ENCODE measurements at places on chromosomes 7 and 10.

- DNase-seq: no peak
Measured at GRCh38 chr7:51611937-51612336, 295.3 kb upstream of the COBL start.

DNA sequence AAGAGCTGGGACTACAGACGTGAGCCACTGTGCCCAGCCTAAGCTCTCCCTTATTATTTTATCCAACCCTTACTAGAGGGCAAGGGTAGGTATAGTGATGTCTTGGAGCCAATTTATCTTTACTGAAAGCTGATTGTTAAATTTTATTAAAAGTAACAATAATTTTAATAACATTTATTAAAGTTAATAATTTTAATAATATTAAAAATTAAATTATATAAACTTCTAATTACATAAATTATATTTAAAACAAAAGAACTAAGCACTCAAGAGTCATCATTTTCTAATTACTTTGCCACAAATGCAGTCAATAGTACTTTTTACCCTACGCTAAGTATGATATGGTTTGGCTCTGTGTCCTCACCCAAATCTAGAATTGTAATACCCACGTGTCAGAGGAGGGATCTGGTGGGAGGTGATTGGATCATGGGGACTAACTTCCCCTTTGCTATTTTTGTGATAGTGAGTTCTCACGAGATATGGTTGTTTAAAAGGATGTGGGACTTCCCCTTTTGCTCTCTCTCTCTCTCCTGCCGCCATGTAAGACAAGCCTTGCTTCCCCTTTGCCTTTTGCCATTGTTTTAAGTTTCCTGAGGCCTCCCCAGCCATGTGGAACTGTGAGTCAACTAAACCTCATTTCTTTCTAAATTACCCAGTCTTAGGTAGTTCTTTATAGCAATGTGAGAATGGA, 58.4 kb upstream of the ETV1 start:
- no peak for DNase-seq

- no peak for DNase-seq
Measured at GRCh38 chr7:132226046-132226956, 350.0 kb downstream of the PLXNA4 start.

- DNase-seq: no peak
Measured at GRCh38 chr7:36763132-36763816, 39.0 kb upstream of the AOAH start.

GRCh38 chr10:102501201-102502028, 1.1 kb downstream of the ACTR1A start:
- DNase-seq: no peak

- no peak for DNase-seq
Measured at GRCh38 chr7:150733482-150734095, 3.6 kb upstream of the GIMAP5 start.

- no peak for DNase-seq
Measured at GRCh38 chr10:21687266-21688008, 153.4 kb downstream of the MLLT10 start.

DNA sequence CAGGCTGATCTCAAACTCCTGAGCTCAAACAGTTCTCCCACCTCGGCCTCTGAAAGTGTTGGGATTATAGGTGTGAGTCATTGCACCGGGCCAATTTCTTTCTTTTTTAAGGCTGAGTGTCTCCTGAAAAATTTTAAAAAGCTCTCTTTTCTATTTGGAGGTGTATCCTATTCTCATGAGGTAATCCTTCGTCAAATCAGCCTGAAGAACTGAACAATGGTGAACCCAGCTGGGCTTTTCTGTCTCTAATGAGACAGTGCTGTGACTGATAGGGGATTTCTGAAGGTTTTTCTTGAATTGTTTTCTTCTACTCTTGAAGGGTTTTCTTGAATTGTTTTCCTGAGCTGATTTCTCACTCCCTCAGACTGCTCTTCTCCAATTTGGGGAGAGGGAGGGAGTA, 30.9 kb upstream of the CALU start:
- DNase-seq: no peak

- DNase-seq: no peak
Measured at GRCh38 chr7:137981175-137981574, 20.7 kb downstream of the CREB3L2 start.

- no peak for DNase-seq
Measured at GRCh38 chr7:71535616-71536015, 403.7 kb downstream of the GALNT17 start.

GRCh38 chr7:130741331-130741995, 7.5 kb upstream of the KLF14 start:
- DNase-seq: no peak

DNA sequence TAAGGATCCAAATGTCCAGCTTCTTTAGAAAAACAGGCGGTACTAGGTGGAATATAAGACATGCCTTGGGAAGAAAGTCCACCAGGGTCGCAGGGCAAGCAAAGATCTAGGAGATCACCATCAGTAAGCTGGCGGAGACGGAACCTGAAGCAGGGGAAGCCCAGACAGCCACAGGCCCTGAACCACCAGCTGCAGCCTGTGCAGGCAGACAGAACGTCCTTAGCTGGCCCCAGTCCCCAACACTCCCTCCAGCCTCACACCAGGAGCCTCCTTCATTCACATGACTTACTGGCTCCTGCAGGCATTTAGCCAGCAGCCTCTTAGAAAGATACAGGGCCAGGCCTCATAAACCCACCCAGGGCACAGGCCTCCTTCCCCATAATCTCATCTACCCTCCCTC, 17.4 kb downstream of the RGS10 start:
- no peak for DNase-seq

GRCh38 chr10:43196981-43197833, 59.0 kb downstream of the CSGALNACT2 start:
- no peak for DNase-seq

GRCh38 chr7:116339564-116339963, 129.2 kb downstream of the TES start:
- DNase-seq: no peak

DNA sequence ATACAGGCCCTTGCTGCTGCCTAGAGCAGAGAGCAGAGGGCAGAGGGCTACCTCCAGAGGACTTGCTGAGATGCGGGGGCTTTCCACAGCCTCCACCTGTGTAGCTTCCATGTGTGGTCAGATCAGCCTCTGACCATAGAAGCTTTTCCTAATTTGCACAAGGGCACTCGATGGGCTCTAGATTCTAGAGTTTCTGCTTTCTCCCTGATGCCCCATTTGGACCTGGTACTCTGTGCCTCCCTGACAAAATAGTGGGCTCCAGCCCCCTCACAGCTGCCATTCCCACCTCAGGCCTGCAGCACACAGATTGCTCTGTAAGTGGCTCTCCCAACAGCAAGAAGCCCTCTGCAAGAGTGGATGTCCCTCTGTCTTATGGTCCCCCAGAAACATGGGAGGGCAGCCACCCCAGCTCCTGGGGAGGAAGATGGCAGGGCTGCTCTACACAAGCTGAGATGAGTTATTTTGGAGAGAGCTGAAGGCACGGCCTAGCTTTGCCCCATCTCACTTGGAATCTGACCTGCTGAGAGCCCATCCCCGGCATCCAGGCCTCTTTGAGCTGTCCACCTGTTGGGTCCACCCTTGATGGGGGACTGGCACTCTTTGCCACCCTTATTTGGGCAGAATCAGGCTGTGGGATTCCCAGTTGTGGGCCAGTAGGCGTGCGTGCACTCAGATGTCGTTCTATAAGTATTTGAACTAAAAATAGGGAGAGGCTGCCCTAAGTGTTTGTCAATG, 16.7 kb downstream of the TMEM273 start:
- no peak for DNase-seq

DNA sequence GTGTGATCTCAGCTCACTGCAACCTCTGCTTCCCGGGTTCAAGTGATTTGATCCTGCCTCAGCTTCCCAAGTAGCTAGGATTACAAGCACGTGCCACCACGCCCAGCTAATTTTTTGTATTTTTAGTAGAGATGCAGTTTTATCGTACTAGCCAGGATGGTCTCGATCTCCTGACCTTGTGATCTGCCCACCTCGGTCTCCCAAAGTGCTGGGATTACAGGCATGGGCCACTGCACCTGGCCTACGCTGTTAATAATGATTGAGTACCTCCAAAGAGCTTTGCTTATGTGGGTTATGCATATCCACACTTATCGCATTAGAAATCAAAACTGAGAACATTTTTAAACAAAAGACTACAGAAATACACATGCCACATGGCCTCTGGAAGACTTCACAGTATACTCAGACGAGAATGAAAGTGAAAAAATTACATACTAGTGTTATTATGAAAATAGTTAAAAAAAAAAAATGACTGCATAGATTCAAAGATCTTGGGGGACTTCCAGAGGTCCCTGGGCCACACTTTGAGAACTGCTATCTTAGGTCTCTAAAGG, 25.4 kb downstream of the RPP38 start:
- DNase-seq: no peak

GRCh38 chr7:108372618-108373017, 83.6 kb downstream of the NRCAM start:
- no peak for DNase-seq

GRCh38 chr10:72312865-72313391, 39.2 kb downstream of the DDIT4 start:
- no peak for DNase-seq

GRCh38 chr10:113444766-113445365, 108.0 kb upstream of the HABP2 start:
- DNase-seq: no peak

DNA sequence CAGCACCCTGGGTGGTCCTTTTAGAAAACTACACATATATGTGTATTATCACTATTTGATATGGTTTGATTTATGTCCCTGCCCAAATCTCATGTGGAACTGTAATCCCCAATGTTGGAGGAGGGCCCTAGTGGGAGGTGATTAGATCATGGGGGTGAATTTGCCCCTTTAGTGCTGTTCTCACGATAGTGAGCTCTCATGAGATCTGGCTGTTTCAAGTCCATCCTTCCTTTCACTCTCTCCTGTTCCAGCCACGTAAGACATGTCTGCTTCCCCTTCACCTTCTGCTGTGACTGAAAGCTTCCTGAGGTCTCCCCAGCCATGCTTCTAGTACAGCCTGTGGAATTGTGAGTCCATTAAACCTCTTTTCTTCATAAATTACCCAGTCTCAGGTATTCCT, 37.3 kb downstream of the DOCK4 start:
- DNase-seq: no peak

GRCh38 chr7:120735791-120736190, 122.2 kb downstream of the TSPAN12 start:
- no peak for DNase-seq

GRCh38 chr7:140688341-140688740, 8.2 kb upstream of the NDUFB2 start:
- no peak for DNase-seq

DNA sequence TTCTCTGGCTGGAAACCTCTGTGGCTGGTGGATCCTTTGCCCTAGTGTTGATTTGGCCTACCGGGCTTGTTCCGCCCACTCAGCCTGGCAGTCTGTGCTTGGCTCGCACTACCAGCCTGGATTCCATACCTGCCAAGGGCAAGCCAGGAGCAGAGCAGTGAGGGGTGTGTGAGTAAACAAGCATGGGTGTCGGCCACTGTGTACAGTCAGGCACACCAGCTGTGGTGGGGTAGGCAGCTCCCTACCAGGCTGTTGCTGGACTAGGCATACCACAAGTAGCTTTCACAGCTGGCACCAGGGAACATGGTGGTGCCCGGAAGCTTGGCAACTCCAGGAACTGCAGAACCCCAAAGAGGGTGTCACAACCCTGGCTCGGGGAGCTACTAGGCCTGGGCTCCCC, 942.9 kb upstream of the LRRN3 start:
- DNase-seq: no peak
